NCI-H2029 treated with DMSO at 0.1 percent for 48 hours (cell line): ENCODE measurements at places on chromosomes 5 and 9.

GRCh38 chr5:113181409-113181808 is 204.8 kb downstream of the DCP2 start:
- no peak for DNase-seq

- DNase-seq = no peak
Observed at GRCh38 chr5:15487228-15487627, 12.8 kb upstream of the FBXL7 start.

DNA sequence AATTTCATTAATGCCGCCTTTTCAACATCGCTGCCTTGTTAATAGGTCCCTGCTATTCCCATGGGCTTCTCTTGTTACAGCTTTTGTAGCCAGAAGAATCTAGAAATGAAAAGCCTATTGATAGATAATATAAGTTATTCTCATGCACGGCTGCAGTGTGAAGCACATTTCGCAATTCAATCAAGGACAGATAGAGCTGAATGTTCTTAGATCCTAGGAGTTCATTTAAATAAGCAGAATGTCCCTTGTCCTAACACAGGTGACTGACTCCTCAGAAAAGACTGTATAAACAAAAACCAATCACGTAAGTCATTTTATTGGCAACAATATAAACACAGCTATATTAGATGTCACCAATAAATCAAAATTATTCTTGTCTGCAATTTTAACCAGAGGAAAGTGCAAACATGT is 9.4 kb downstream of the GLIS3 start:
- DNase-seq = no peak

- DNase-seq = no peak
Observed at GRCh38 chr5:122296871-122297270, 15.2 kb upstream of the SNCAIP start.

DNA sequence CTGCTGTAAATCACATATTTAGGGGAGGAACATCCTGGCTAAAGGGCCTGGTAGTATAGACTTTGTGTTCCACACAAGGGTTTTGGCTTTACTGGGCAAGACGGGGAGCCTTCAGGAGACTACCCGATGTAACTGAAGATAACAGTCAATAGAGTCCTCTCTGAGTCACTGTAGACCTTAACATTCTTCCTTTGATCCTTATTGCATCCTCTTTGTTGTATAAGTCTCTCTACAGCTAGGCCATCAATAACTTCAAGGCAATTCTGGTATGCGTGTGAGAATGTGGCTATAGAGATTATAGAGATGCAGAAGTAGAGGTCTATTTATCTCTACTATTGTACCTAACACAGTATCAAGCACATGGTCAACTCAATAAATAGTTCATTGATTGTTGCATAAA is 67.3 kb upstream of the STK32A start:
- no peak for DNase-seq

GRCh38 chr5:158209219-158209908 is 350.4 kb upstream of the CLINT1 start:
- no peak for DNase-seq

DNA sequence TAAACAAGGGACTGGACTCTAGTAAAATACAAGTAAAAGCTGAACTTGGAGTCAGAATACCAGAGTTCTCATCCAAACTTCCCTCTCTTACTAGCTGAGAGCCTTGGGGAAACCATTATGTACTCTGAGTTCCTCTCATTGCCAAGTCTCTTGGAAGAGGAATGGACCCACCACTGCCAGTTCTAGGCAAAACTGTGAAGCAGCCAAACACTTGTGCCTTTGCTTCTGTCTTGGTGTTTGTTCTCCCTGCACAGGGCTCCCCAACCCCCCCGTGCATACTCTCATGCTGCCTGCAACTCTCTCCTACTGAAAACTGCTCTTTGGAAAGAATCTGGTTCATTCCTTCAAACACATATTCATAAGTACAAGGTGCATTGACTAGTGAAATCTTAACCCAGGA is 102.6 kb downstream of the PDZD2 start:
- no peak for DNase-seq

DNA sequence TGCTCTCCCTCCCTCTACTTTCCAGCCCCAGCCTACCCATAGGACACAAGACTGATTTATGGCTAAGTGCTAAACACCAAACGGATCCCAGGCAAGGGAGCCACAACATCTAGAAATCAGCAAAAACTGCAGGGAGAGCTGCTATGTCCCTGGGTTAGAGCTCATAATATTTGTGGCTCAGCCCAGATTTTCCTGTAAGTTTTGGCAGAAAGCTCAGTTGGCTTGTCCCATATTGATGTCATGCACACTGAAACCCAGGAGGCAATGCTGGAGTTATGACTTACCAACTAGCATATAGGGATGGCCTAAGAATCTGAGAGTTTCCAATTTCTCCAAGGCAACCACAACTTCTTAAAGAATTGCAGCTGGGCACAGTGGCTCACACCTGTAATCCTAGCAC is 44.7 kb upstream of the MYOT start:
- DNase-seq = no peak

- no peak for DNase-seq
Observed at GRCh38 chr5:6557807-6558575, 74.9 kb downstream of the NSUN2 start.

GRCh38 chr5:119945691-119946090 is 316.3 kb downstream of the FAM170A start:
- no peak for DNase-seq

- DNase-seq = no peak
Observed at GRCh38 chr9:2120926-2121689, 106.0 kb downstream of the SMARCA2 start.

DNA sequence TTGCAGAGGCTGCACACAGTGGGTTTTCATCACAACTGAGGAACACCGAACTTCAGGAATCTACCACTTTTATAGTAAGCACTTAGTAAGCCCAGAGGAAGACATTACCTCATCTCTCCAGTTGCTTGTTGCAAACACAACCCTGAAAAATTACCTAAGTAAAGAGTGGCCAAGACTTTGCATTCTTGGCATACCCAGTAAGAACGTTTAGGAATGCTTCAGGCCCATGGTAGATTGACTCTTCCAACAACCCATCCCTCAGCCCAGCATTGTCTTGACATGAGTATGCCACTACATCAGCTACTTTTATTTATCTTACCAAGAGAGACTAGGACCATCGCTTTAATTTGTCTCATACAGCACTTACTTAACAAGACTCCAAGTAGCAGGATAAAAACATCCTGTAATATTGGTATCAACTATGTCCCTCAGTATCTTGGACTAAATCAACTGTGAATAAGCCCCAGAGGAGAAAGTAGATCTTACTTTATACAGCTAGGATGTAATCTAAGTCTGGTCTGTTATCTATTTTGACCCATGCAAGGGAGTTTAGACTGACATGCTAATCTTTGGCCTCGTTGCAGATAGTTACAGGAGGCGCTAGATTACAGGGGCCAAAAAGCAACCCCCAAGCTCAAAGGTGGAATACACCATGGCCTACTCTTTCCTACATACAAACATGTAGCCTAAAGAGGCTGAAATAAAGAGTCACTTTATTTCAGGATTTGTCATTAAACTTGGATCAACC is 114.9 kb downstream of the INVS start:
- DNase-seq = no peak

DNA sequence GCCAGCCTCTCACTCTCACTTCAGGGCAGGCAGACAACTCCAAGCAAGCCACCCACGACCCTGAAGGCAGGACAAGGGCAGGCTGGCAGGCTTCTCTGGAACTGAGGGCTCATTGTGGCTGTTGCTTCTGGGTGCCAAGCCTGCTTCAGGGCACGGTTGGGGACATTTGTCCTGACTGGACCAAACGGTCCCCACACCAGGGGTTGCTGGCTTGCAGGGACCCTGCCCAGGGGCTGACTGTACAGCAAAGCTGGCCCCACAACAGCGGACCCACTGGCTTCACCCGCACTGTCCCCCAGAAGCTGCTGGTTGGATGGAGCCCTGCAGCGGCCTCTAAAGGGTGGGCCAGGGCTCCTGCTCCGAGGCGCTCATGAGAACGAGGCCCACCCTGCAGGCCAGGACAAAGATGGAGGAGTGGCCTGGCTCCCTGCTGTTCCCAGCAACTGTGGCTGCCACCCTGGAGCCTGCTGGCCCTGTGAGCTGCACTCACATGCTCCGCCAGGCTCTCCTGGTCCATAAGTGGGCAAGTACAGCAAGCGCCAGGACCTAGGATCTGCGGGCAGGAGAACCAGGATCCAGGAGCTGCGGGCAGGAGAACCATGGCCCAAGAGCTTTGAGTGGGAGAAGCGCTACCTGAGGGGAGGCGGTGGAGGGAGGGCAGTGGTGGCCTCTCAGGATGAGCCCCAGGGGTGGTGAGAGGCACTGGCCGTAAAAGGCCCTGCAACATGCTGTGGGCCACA is 34.4 kb upstream of the NSMF start:
- DNase-seq = no peak

- DNase-seq = no peak
Observed at GRCh38 chr9:24817756-24818155, 272.1 kb upstream of the IZUMO3 start.

DNA sequence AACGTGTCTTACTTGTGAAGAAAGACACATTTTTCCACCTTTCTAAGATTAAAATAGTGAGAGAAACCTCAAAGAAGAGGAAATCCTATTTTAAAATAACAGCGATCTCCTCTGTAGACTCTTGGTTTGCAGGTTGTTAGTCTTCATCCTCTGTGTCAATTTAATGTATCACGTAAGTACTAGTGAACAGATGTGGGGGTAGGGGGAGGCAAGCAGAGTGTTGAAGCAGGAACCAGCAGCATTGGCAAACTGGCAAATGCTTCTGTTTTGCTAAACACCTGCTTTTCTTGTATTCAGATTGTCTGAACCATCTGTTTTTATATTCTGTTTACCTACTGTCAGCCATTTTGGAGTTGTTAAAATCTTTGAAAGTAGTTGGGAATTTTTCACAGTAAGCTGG is 159.3 kb upstream of the TLX3 start:
- no peak for DNase-seq

DNA sequence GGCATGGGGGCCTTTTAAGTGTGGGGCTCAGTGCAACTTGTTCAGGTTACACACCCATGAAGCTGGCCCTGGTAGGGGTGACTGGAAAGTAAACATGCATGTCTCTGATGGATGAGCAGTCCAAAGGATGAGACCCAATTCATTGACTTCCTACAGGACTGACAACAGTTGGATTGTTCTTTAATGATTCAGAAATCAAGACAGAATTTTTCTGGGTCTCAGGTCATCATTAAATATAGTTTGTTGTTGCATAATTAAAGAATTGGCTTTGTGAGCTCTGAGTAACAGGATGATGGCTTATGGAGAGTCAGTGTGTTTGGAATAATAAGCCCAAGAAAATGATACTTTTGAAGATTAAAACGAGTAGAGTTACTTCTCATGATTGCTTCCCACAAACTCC is 604.2 kb upstream of the CLINT1 start:
- DNase-seq = no peak

DNA sequence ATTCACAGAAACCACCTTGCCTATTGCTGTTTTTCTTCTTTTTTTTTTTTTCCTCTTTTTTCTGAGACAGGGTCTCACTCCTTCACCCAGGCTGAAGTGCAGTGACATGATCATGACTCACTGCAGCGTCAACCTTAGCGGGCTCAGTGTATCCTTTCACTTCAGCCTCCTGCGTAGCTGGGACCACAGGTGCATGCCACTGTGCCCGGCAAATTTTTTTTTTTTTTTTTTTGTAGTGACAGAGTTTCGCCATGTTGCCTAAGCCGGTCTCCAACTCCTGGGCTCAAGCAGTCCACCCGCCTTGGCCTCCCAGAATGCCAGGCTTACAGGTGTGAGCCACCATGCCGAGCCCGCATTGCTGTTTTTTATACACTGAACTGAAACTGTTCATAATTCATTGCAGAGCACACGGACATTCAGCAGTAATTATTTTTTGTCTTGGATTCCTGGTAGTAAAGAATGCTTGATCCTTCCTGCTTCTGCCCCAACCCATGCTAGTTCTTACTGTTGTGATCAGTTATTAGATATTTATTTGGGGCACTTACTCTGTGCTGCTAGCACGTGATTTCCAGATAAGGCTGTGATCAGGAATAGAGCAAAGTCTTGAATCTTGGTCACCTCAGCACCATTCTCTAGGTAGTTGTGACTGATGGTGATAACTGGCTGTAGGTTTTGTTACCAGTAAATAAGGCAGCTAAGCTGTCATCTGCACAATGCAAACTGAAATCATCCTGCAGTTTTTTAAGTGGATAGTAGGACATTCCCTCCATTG is 14.0 kb downstream of the MAP3K1 start:
- DNase-seq = no peak
